Mesothelial cell of epicardium (in vitro differentiated cells): ENCODE measurements at places on chromosomes 6 and 20.

GRCh38 chr6:84357631-84358030, 130.2 kb upstream of the CEP162 start:
- no peak for DNase-seq

DNA sequence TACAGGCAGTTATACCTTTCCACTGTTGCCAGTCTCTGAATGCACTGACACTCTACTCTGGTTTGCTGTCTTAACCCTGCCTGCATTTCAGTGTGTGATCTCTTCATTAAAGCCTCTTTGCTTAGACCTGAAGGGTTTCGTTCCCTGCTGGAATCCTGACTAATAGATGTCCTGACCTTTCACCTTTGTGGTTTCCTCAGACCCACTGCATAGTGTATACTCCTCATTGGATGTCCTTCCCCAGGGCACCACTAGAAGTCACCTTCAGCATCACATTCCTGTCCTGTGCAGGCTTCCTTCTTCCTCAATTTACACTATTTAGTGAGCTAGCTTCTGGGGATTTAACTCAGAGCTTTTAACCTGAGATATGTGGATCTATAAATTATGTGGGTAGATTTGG, 120.6 kb downstream of the RCAN2 start:
- DNase-seq: no peak

- DNase-seq: no peak
Observed at GRCh38 chr6:150517175-150517574, 82.5 kb upstream of the PLEKHG1 start.

GRCh38 chr20:48562586-48563116, 265.1 kb downstream of the PREX1 start:
- DNase-seq: no peak

GRCh38 chr6:134123666-134124208, 71.3 kb upstream of the SLC2A12 start:
- DNase-seq: no peak

- no peak for DNase-seq
Observed at GRCh38 chr6:138576313-138576712, 77.0 kb upstream of the NHSL1 start.

DNA sequence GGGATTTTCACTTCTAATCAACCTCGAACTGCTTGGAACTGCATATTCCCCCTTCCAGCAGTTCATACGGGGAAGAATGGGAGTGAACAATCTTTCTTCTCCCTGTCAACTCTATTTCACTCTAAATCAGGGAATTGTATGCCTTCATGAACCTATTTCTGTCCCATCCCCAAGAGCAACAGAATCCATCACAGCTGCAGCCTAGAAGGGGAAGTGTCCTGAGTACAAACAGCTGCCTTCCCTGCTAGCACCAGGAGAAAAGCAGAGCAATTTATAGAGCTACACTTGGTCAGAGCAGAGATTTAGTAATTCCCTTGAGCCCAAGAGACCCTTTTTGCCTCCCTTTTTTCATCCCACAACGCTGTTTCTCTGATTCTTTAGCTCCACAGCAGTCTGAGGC, 208.4 kb downstream of the ADGRG6 start:
- no peak for DNase-seq

GRCh38 chr6:2865694-2866151, 24.1 kb upstream of the SERPINB1 start:
- DNase-seq: no peak

DNA sequence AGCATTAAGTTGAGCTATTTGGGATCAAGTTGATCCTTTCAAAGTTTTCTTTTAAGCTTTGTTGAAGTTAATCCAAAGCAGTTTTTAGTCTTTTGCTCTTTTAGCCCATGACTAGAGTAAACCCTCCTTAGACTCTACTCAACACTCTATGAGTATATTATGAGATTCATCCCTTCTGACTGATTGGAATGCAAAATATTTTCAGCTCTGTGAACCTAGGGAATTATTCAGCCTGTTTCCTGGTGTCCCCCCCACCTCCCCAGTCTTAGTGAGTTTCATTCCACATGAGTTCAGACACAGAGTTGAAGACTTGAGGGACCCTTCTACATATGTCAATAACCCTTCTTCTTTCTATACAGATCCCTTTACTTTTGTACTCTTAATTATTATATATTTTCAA, 413.7 kb downstream of the RFPL4B start:
- no peak for DNase-seq

DNA sequence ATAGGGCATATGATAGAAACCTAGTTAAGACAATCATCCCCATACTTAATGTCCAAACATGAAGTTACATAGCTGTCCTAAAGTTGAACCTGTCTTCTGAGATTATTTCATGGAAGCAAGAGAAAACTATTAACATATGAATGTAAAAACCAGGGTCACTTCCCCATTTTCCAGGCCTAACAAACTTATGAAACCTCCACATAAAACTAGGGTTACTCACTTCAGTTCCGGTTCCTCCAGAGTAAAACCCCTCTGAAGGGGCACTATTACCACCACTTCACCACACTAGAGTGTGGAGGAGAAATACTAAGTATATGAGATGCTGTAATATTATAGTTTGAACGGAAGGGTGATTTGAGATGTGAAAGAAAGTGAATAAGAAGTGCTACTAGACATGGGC, 14.9 kb downstream of the PRKN start:
- no peak for DNase-seq

GRCh38 chr20:50351541-50351940, 158.6 kb upstream of the PTPN1 start:
- no peak for DNase-seq

DNA sequence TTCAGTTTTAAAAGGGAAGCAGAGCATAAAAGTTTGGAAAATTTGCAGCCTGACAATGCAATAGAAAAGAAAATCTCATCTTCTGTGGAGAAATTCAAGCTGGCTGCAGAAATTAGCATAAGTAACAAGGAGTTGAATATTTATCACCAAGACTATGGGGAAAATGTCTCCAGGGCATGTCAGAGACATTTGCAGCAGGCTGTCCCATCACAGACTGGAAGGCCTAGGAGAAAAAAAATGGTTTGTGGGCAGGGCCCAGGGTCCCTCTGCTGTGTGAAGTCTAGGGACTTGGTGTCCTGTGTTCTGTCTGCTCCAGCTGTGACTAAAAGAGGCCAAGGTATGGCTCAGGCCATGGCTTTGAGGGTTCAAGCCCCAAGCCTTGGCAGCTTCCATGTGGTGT, 8.1 kb upstream of the LAMA2 start:
- DNase-seq: no peak

DNA sequence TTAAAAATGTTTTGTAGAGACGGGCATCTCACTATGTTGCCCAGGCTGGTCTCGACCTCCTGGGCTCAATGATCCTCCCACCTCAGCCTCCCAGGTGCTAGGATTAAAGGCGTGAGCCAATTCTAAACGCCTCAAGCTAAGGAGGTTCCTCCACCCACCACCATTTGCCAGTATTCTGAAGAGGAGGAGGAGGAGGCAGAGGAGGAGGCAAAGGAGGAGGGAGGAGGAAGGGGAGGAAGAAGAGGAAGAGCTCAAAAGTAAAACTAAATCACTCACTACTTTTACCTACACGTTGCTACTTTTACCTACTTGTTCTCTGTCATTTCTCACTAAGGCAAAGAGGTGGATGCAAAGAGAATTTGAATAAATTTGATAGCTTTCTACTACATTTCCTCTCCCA, 63.6 kb upstream of the ARID1B start:
- no peak for DNase-seq
